Stimulated activated CD4-positive, alpha-beta T cell treated with anti-CD3 and anti-CD28 coated beads, Interleukin-2, amount 100 ng/mL, for 24 hours (primary cell): ENCODE measurements at places on chromosomes 1 and 21.

DNA sequence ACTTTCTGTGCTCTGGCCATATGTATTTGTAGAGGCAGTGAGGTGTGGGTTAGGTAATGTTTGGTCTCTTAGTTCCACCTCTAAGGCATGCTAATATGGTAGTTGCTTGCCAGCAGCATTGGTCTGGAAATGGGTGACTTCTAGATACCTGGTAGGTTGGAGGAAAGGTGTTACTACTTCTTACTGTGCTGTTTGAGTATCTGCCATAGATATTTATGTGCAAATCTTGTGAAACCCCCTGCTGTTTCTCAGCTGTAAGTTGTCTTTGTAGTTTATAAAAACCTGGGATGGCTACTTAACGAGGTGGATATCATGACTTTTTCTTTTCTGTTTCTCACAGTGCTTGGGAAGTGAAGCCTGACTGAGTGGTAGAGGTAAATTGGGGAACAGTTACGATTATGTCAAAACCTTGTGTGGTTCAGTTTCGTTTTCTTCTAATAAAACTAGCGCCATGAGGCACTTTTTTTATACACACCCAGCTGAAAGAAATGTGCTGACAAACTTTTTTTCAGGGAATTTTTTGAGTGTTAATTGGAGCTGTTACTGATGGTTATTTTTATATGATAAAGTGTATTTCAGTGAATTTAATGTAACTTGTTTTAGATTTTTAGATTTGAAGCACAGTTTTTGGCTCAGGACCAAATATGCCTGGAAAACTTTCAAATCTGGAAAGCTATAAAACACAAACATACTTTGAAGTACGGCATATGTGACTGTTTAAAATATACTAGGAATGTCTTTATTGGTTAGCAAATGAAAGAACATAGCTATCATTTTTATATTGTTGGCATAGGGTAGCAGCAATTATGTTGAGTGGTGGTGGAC, 42.1 kb downstream of the CAMSAP2 start:
- no peak for DNase-seq

DNA sequence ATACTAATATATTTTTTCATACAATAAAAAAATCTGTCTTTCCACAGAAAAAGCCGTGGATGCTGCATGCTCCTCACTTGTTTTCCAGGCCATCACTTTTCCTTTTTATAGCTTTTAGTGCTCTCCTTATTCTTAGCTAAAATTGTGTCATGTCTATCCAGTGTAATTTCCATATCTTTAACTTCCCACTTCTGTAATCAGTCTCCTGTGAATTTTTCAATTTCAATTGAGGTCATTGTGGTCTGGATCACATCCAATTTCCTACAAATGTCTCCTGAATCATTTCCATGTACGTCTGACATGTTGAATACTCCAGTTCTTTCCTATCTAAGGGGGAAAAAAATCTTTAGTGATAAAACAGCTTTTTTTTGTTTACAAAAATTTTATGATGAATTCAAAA, 838.2 kb upstream of the B3GALT2 start:
- DNase-seq, result no peak

DNA sequence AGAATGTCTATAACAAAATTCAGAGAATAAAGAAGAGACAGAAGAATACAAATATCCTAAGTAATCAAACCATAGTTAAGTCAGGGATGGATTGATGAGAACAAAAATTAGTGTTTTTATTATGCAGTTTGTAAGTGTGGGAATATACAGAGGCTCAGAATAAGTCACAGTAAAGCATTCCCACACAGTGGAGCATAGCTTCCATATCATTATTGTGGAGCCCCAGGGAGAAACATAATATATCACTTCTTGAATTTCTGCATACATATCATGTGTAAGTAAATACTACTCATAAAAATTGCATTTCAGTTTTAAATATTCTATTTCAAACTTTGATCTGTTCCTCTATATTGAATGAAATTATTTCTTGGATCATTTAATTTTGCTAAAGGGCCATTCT, 790.4 kb downstream of the PLA2G4A start:
- no peak for DNase-seq

DNA sequence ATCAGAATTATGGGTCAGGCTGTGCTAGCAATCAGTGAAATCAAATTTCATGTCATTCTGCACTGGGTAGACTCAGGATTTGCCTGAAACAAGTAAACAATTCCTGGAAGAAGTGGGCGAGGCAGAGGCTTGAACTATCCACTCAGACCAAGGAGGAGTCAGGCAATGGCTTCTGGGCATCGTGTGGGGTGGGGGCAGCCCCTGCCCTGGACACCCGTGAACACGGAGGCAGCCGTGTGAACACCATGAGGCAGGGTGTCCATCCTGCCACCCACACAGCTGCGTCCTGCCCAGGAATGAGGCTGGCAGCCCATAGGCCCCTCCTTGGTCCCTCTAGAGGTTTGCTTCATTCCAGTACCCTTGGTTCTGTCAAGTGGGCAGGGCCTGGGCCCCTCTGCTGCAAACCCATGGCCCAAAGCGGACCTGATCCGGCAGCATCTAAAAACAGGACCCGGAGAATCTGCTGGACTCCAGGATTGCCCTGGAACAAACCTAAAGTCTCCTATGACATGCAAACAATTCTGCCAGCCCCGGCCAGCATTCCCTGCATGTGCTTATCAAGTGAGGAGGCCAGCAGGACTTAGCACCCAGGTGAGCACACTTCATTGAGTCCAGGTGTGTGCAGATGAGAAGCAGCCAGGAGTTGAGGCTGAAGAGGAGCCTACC, 69.5 kb downstream of the PDE9A start:
- no peak for DNase-seq

- no peak for DNase-seq
These were observed 632 bp downstream of the TMEM79 start for GRCh38 chr1:156284757-156285156.

- no peak for DNase-seq
These were observed 55.7 kb downstream of the HLCS start for GRCh38 chr21:36910581-36911307.

- DNase-seq, result no peak
These were observed 29.3 kb upstream of the IL20 start for GRCh38 chr1:206836111-206836510.

DNA sequence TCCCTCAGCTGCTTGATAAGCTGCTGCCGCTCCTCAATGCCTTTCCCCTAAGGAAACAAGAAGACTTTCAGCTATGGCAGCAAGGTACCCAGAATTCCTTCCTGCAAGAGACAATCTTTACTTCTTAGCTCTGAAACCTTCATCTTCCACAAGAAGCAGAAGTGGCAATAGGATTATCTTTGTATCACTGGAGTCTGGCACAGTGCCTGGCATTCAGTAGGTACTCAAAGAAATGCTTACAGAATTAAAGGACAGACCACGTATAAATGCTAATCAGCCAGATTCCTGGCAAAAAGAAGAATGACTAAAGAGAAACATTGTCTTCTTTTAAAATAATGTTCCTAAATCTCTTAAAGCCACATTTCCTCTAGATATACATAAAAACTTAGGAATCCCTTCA, 43.7 kb downstream of the SLC27A3 start:
- no peak for DNase-seq

DNA sequence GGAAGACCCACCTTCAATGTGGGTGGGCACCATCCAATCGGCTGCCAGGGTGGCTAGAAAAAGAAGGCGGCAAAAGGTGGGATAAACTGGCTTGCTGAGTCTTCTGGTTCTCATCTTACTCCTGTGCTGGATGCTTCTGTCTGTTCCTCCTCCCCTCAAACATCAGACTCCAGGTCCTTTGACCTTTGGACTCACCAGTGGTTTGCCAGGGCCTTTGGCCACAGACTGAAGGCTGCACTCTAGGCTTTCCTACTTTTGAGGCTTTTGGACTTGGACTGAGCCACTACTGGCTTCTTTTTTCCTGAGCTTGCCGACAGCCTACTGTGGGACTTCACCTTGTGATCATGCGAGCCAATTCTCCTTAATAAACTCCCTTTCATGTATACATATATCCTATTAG, 55.9 kb downstream of the VCAM1 start:
- no peak for DNase-seq

DNA sequence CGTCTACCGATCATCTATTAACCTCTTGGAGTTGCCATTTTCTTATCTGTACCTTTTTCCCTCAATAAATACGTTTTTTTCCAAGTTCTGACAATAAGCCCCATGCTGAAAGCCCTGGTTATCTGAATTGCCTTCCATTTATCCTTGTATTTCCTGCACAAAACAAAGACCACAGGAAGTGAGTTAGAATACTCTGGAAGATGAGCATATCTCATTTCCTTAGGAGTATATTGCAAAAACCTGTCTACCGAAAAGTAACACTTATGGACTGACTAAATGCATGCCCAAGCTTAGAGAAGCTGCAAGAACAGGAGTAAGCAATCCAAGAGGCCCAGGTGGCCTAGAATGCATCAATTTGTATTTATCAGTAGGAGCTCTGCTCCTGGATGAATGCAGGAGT, 39.9 kb downstream of the DIRAS3 start:
- no peak for DNase-seq

- DNase-seq, result no peak
These were observed 14.9 kb downstream of the COL6A2 start for GRCh38 chr21:46112725-46113215.
